ENCODE measurements at places on chromosomes 1 and 21.

GRCh38 chr1:28370239-28371009, 884 bp downstream of the PHACTR4 start:
- DNase-seq: peak; percentile 23

DNA sequence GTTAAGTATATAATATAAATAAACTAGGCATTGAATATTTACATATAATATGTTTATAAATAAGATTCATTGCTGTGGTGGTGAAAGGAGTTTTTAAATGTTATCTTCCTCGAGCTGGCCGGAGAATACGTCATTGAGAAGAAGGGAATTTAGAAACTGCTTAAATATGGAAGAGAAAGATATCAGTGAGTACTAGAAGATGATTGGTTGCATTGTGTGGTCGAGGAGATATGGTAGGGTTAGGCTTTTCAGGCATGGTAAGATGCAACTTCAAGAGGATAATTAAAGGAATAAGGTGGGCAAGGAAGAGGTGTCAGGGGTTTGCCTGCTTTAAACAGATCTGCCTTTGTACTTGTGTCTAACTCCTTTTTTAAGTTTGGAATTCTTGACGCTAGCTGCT, 73.5 kb downstream of the RPS6KC1 start:
- no peak for DNase-seq

- no peak for DNase-seq
Measured at GRCh38 chr1:223712850-223713474, 623 bp downstream of the CAPN2 start.

GRCh38 chr1:19764848-19765247, 34.9 kb downstream of the TMCO4 start:
- DNase-seq: no peak

DNA sequence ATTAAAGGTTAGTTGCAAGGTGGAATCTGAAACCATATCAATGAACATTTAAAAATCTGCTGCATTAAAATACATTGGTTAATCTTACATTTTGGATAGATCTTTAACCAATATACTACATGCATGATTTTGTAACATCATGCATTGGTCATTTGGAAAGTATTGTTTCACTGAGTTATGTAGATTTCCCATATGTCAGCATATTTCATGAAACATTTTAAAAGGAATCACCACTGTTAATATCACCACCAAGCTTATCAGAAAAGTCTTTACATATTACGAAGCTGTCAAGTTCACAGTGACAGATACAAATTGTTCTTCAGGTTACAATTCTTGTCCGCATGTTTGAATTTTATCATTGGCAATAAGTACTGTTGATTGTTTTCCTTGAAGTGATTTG, 89.9 kb upstream of the ADGRL2 start:
- DNase-seq: no peak

- DNase-seq: no peak
Measured at GRCh38 chr1:214623430-214623829, 20.4 kb downstream of the CENPF start.

- DNase-seq: no peak
Measured at GRCh38 chr1:47991673-47992072, 5.5 kb downstream of the TRABD2B start.

- no peak for DNase-seq
Measured at GRCh38 chr1:168829876-168830275, 100.9 kb upstream of the DPT start.

DNA sequence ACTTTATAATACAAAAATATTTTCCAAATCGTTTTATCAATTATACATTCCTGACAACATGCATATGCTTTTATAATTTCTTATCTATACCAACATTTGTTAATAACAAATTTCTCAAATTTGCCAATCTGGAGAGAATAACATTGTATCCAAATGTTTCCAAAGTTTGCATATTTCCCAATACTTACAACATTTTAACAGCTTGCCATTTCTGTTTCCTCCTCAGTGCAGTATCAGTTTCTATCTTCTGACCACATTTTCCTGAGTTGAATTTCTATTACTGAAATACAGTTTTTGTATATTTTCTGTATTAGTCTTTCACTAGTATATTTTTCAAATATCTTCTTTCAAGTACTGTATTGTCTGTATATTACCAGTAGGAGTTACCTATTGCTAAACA, 1594.3 kb downstream of the PLA2G4A start:
- no peak for DNase-seq

DNA sequence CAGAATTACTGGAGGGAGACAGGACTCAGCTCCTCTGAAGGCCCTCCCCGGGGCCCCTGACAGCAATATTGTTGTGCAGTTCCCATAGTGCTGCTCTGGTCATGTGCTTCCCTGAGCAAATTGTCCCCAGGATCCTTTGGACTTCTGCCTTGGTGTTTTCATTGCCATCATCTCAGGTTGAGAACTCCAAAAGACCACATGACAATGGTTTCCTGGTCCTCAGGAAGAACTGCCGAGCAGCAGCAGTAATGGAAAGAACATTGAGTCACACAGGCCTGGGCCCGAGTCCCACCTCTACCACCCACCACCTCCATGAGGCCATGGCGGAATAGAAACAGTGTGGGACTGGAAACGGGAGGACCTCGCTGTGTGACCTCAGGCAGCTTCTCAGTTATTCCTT, 6.3 kb upstream of the CTTNBP2NL start:
- DNase-seq: no peak

- no peak for DNase-seq
Measured at GRCh38 chr21:21714426-21714825, 716.2 kb downstream of the NCAM2 start.
